Neural progenitor cell (in vitro differentiated cells): ENCODE measurements at places on chromosomes 13 and 19. TPM values are rescaled to one million over a fixed set of nuclear protein-coding genes. Genes with fewer than 3 reads are reported as not detected.

OR7C2 gene
- not detected in 2 replicates for total RNA-seq

SERP2 gene
- 2.5 and 8.1 TPM in 2 replicates for total RNA-seq

DNA sequence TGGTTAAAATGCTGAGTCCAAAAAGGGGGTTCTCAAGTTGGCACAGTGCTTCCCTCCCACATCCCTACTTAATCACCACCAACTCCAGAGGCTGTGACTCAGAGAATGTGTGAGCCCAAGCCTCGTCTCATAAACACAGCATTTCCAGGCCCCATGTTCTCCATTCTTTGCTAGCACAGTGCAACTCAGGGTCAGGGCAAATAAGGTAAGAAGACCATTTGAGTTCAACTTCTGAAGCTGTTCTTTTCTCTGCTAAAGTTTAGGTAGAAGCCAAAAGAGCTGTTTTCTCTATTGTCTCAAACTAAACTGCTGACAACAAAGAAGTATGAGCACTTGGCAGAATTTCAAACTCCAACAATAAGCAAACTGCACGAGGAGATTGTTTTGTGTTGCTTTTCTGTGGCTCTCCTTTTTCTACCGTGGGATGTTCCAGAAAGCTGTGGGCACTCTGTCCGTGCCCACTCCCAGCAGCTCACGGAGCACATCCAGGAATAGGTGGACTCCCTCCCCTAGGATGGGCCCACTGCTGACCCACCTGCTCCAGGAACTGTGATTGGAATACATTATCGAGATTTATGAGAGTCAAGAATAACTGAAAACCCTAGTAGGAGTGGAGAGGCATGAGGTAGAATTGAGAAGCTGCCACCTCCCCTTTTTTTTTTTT is 494.3 kb downstream of the COG6 start:
- no peak for DNase-seq

NTN5 gene
- total RNA-seq = 0.87 TPM in 1 of 2 replicates, not detected in the other

- DNase-seq = no peak
Observed at GRCh38 chr13:32726374-32727037, 140.3 kb downstream of the PDS5B start.

MUC16 gene
- total RNA-seq = under 0.01 and 0.07 TPM in 2 replicates

PCP2 gene
- total RNA-seq = not detected in 2 replicates

ATP13A1 gene
- total RNA-seq = 19.2 and 181 TPM in 2 replicates

DNA sequence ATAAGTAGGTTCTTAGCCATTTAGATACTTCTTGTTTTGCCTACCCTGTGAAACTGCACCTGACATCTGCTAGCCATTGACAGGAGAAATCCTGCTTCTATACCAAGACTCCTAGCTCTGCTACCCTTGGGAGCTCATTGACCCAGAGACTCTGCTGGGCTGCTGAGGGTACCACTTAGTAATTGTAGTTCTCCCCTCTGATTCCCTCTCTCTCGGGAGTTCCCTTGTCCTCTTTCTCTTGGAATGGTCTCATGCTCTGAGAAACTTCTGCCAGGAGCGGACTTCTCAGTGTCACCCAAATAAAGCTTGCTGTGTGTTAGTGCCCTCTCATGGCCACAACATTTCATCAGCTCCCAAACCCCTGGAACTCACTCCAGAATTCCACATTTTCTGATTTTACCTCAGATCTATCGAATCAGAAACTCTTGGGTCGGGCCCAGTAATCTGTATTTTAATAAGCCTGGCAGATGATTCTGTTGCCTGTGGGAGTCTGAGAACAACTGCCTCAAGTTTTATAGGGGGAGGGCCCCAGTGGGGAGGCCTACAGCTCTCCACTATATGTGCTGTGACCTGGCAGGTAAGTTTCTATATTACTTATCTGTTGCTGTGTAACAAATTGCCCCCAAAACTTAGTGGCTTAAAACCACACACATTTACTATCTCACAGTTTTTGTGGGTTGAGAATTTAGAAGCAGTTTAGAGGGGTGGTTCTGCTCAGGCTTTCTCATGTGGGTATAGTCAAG is 221.1 kb downstream of the TDRD3 start:
- DNase-seq = peak; percentile 51

GRCh38 chr19:43713208-43713607 is 2.7 kb upstream of the IRGC start:
- DNase-seq = no peak

DNA sequence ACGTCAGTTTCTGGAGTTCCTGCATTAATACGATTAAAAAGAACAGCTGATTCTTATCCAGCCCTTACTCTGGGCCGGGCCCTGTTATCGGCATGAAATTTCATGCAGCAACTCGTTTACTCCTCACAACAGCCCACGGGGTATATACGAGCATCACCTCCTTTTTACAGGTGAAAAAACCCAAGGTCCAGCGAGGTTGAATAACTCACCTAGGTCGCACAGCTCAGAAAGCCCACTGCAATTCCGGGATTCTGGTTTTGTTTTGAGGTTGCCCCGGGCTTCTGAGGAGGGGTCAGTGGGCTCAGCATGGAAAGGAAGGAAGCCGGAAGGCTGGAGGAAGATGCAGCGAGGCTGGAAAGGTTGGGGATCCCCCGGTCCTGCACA is 577 bp upstream of the ACP7 start:
- no peak for DNase-seq

CYP4F11 gene
- not detected in 2 replicates for total RNA-seq
